Vein endothelial cell (primary cell): ENCODE measurements at places on chromosomes 16 and 17. TPM values are rescaled to one million over a fixed set of nuclear protein-coding genes. Genes with fewer than 3 reads are reported as not detected.

GRAPL gene
- 37.7 and 106 TPM in 2 replicates for total RNA-seq

ZFHX3 gene
- 9.9 and 12.1 TPM in 2 replicates for total RNA-seq

STH gene
- total RNA-seq: not detected in 2 replicates

DHX40 gene
- 51.0 and 52.2 TPM in 2 replicates for total RNA-seq

SLC35B1 gene
- total RNA-seq: 70.2 and 84.1 TPM in 2 replicates

ZNF652 gene
- total RNA-seq: 22.6 and 25.5 TPM in 2 replicates

GJD3 gene
- total RNA-seq: 0.38 and 0.65 TPM in 2 replicates

CACNG5 gene
- not detected in 2 replicates for total RNA-seq

TMED6 gene
- 0.19 TPM in 1 of 2 replicates, not detected in the other for total RNA-seq

CACNG1 gene
- not detected in 2 replicates for total RNA-seq

ITGA2B gene
- total RNA-seq: 0.19 and 0.33 TPM in 2 replicates

CCL4 gene
- not detected in 2 replicates for total RNA-seq

KCTD19 gene
- under 0.01 and 0.33 TPM in 2 replicates for total RNA-seq

DPEP3 gene
- not detected in 2 replicates for total RNA-seq

BRIP1 gene
- total RNA-seq: 5.2 and 11.0 TPM in 2 replicates

MEOX1 gene
- under 0.01 TPM in 1 of 2 replicates, not detected in the other for total RNA-seq

ACSM2A gene
- not detected in 2 replicates for total RNA-seq

E4F1 gene
- total RNA-seq: 31.4 and 35.3 TPM in 2 replicates

TNFRSF13B gene
- total RNA-seq: not detected in 2 replicates

TMEM219 gene
- 74.7 and 91.1 TPM in 2 replicates for total RNA-seq

CES5A gene
- total RNA-seq: not detected in 2 replicates

ALDOC gene
- total RNA-seq: 12.4 and 22.5 TPM in 2 replicates

GPR142 gene
- total RNA-seq: not detected in 2 replicates

OR1E1 gene
- total RNA-seq: not detected in 2 replicates

C16orf86 gene
- total RNA-seq: 2.0 and 2.4 TPM in 2 replicates

KRT40 gene
- not detected in 2 replicates for total RNA-seq

PSMD12 gene
- total RNA-seq: 20.3 and 35.3 TPM in 2 replicates

NPTX1 gene
- under 0.01 and 0.29 TPM in 2 replicates for total RNA-seq

NIP7 gene
- total RNA-seq: 28.7 and 36.7 TPM in 2 replicates

CACNG3 gene
- not detected in 2 replicates for total RNA-seq

TBKBP1 gene
- 15.4 and 17.6 TPM in 2 replicates for total RNA-seq

SLX1B gene
- 40.3 and 43.8 TPM in 2 replicates for total RNA-seq

KRTAP9-6 gene
- not detected in 2 replicates for total RNA-seq

SEZ6 gene
- not detected in 2 replicates for total RNA-seq

KCNAB3 gene
- 0.98 and 1.2 TPM in 2 replicates for total RNA-seq

DHX58 gene
- total RNA-seq: 2.6 and 3.4 TPM in 2 replicates

QPRT gene
- total RNA-seq: 0.10 TPM in 1 of 2 replicates, not detected in the other

KRTAP2-2 gene
- total RNA-seq: not detected in 2 replicates

FBXW10B gene
- 0.98 and 1.1 TPM in 2 replicates for total RNA-seq

MPG gene
- total RNA-seq: 108 and 171 TPM in 2 replicates

CIITA gene
- 0.10 TPM in 1 of 2 replicates, not detected in the other for total RNA-seq

HBA1 gene
- total RNA-seq: not detected in 2 replicates

B9D1 gene
- total RNA-seq: 18.9 and 20.6 TPM in 2 replicates

PDIA2 gene
- 0.65 TPM in 1 of 2 replicates, not detected in the other for total RNA-seq

PPY gene
- total RNA-seq: not detected in 2 replicates

CDRT15L2 gene
- total RNA-seq: not detected in 2 replicates

OTOP2 gene
- not detected in 2 replicates for total RNA-seq

WFDC1 gene
- total RNA-seq: not detected in 2 replicates

CDC27 gene
- total RNA-seq: 118 and 150 TPM in 2 replicates

ALG1 gene
- total RNA-seq: 28.1 and 30.4 TPM in 2 replicates

SLC22A31 gene
- not detected in 2 replicates for total RNA-seq

ADCY9 gene
- total RNA-seq: 10.0 and 15.7 TPM in 2 replicates
